ENCODE measurements at places on chromosomes 7 and 10.
A peak's percentile ranks its signal among the peaks of the same experiment; 100 is the strongest.

GRCh38 chr10:43196131-43196980 is 58.1 kb downstream of the CSGALNACT2 start:
- DNase-seq = no peak

DNA sequence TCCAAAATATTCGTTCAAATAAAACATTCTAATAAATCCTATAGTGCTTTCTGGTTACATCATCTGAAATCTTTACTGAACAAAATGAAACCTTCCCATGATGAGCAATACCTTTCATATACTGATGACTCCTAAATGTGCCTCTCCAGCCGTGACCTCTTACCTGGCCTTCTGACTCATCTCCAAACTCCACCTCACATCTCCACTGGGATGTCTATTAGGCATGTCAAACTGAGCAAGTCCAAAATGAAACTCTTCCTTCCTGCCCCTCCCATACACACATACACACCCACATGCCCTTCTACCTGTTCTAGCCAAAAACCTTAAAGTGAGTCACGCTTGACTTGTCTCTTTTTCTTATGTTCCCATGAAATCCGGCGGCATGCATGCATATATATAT is 22.9 kb downstream of the GSAP start:
- peak; percentile 9 for DNase-seq

DNA sequence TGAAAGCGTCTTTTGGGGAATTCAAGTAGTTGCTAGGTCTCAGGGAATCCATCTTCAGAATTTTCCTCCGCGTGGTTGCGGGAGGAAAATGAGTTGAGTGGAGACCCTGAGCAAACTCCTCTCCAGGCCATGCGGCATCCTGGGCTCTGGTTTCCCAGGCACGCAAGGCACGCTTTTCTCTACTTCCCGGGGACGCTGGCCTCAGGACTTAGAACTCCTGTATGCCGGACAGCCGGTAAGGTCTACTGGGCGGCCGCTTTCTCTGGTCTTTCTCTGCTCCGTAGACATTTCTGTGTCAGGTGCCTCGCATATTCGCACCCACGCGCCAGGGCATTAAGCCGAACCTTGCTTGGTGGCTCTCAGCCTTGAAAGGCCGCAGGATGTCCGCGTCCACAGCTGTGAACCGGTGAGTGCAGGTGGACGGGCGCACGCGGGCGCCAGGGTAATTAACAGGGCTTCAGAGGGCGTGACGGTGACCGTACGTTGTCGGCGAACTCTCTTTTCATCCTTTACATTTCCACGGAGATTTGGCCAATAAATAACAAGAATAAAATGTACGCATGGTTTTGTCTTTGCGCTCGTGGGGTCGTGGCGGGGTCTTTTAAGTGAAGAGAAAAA is 992 bp upstream of the RBM20 start:
- no peak for DNase-seq

DNA sequence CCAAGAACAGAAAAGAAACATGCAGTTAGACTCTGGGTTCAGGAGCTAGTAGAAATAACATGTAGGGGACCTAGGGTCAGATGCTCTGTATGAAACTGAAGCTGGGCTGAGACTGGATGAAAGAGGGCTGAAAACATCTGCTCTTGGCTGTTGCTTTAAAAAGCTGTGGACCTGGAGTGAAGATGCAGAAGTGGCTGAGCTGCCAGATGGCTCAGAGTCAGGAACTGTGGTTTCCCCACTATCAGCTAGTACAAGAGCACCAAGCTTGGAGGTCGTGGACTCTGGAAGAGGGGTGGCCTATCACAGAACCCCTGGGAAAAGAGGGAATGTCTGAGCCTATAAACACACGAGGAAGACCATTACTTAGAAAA is 5.9 kb downstream of the ADK start:
- no peak for DNase-seq

DNA sequence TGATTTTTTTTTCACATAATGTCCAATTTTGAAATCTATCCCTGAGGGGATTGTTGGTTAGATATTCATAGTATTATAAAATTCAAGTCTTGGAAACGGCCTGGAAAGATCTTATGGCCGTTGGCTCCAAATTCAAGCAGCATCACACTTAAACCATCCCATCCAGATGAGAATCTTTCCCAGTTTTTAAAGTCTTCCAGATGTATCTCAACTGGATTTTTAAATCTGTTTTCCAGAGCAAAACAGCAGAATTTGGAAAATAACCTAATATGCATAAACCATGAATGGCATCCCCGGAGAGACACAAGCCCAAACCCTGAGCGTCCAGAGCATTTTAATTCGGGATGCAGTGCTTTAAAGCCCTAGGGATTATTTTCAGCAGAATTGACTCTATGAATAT is 208.2 kb upstream of the PRKCQ start:
- no peak for DNase-seq

GRCh38 chr10:24574161-24574560 is 149.5 kb downstream of the ARHGAP21 start:
- no peak for DNase-seq

DNA sequence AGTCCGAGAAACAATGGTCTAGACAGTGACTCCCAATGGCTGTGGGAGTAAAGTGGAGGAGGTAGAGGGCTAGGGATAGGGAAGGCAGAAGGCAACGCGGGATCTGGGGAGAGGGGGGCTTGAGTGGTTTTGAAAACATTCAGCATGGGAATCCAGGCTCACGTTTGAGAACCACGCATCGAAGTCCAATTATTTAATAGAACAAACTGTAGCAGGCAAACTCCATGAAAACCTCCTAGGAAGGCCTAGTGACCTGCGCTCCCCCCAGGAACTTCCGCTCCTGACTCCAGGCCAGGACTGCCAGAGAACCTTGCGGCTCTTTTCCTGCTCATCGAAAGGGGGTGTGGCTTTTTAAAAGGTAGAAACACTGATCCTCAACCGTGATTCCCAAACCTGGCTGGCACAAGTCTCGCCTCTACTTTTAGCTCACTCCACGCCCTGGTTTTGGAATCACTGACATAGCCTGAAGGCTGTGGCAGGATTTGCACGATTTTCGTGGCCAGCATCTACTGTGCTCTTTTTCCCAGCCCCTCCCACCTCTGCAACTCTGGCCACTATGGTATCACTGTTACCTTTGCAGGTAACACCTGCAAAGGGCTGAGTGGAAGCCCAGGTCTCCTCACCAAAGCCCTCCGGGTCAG is 43.4 kb downstream of the MYOF start:
- DNase-seq = no peak

- no peak for DNase-seq
Measured at GRCh38 chr10:46556515-46557318, at the start of gene GPRIN2. Gene GPRIN2, minus strand, starts transcription at chr10:46556658. Its CDS starts 5,922 bp downstream, at chr10:46550736.

DNA sequence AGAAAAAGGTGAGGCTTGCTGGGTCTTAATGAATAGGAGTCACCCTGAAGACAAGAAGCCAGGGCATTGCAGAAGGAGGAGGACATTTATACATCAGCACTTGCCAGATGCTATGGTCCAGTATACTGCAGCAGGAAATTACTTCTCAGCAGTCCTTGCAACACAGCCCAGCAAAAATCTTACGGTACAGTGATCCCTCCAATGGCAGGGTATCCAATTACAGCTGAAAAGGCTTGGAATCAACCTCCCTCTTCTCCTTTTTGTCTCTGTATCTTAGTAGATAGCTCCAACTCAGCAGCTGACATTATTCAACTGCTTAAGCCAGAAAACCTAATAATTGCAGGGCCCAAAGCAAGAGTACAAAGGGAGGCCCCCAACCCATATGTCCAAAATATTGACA is 128.3 kb upstream of the COBL start:
- no peak for DNase-seq

- DNase-seq = no peak
Measured at GRCh38 chr7:52749880-52750279, 285.6 kb upstream of the POM121L12 start.

DNA sequence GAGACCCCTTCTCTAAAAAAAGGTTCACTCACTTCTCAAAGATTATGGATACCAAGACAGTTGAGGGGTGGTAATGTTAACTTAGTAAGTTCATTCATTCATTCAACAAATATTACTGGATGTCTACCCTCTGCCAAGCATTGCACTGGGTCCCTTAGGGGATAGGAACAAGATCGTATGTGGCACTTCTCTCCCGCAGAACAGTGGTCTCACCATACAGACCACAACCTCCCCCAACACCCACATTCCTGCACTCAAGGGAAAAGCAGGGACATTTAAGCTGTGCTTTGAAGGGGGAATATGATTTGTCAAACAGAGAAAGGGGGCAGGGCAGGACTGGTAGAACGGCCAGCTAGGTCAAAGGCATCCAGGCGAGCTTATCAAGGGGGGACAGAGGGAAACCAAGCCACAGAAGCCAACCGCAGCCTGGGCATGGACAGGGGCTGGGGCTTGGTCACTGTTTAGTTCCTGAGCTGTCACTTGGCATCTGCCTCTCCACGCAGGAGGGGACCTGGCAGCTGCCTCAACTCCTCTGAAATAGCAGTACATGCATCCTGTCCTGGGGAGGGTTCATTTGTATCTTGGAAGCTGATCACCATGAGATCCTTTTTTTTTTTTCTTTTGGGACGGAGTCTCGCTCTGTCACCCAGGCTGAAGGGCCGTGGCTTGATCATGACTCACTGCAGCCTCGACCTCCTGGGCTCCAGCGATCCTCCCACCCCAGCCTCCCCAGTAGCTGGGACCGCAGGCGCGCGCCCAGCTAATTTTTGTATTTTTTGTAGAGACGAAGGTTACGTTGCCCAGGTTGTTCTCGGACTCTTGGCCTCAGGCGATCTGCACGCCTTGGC is 949 bp upstream of the CLIP2 start:
- no peak for DNase-seq

- DNase-seq = peak; percentile 56
Measured at GRCh38 chr7:4683884-4684565, 1.9 kb downstream of the FOXK1 start.

DNA sequence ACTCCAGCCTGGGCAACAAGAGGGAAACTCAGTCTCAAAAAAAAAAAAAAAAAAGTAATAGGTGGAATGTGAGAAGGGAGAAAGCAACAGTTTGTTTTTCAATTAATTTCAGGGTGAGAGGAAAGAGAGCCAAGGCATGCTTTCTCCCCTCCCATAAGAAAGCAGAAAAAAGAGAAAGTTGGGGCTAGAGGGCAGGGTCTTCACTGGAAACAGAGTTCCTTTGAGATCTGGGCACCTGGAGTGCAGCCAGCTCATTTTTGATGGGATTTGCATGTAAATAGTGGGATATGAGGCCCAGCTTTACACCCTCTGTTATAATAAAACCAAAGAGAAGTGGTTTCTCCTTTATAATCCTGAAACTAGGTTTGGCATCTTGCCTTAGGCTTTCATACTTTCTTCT is 13.8 kb upstream of the STOX1 start:
- DNase-seq = no peak

DNA sequence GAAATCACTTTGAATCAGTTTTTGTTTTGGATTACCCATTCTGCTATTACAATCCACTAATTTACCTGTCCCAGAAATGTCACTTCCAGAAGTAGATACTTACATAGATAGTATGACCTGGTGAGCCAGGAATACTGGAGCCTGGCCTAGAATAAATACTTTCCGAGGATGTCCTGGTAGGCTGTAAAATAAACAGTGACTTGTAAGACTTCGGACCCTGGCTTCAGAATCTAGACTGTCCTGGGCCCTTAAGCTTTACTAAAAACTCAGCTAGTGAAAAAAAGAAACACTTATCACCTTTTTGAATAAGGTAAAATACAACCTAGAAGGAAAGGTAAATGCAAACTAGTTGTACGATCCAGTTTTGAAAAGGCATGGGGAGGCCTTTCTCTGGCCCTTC is 69.5 kb upstream of the AFAP1L2 start:
- no peak for DNase-seq

GRCh38 chr10:107033799-107034422 is 130.6 kb downstream of the SORCS1 start:
- no peak for DNase-seq

- DNase-seq = peak; percentile 91
Measured at GRCh38 chr10:102395400-102396316, at the start of gene NFKB2. Gene NFKB2, plus strand, starts transcription at chr10:102395705. Its CDS starts 255 bp downstream, at chr10:102395960.

GRCh38 chr7:46165276-46165675 is 244.2 kb upstream of the IGFBP3 start:
- no peak for DNase-seq

GRCh38 chr10:79442171-79443040 is 3.0 kb downstream of the ZCCHC24 start:
- no peak for DNase-seq

DNA sequence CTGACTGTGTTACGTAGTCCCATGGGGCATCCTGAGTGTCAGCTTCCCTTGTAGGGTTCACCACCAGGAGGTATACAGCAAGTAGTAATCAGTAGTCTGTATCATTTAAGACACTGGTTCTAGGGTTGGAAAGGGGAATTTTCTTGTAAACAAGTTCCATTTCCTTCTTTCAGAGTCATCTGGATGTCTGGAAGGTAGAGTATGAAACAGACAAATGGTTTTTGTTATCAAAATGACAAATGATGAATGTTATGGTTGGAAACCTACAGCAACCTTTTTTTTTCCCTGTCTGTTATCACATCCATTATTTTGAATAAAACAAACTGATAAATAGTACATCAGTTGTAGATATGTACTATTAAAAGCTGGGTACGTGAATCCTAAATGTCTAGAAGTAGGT is 19.1 kb downstream of the SEMA3A start:
- DNase-seq = no peak

- DNase-seq = no peak
Measured at GRCh38 chr10:14602807-14603533, 171.7 kb downstream of the FAM107B start.

DNA sequence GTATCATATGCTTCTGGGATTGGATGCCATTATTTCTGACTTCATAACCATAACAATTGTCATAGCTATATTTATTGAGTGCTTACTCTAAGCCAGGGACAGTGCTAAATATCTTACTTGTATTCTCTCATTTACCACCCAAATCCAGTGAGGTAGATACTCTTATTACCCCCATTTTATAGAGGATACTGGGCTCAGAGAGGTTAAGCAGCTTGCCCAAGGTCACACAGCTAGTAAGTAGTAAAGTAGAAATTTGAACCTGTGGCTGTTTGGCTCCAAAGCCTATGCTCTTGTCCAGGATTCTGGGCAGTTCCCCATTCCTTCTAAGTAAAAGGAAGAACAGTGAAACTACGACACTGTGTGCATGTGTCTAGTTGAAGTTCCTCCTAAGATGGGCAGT is 56.5 kb downstream of the COL13A1 start:
- no peak for DNase-seq

DNA sequence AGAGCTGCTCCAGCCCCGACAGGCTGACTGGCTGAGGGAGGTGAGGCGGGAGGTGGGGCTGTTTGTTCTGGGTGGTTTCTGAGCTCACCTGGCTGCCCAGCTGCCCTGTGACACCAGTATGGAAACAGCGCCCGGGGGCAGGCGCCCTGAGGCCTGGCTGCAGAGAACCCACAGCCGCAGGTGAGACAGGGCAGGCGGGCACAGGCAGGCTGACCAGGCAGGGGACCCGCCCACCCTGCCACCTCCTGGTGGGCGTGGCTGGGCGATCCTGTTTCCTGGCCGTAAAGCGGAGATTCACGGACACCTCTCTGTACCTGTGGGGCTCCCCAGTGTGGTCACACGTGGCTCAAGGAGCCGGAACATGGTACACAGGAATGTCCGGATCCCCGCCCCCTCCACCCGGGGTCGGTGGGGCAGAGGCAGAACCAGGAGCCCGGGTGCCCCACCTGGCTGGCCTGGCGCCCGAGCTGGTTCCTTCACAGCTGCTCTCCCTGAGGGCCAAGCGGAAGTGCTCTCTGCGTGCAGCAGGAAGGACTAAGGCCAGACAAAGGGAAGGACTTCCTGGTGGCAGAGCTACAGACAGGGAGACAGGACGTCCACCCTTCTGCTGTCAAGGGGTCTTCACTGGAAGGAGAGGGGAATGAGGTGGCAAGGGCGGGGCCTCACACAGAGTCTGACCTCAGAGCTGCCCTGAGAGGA is 3.9 kb downstream of the MICALL2 start:
- no peak for DNase-seq

- no peak for DNase-seq
Measured at GRCh38 chr7:66202441-66202840, 2.7 kb upstream of the TPST1 start.

GRCh38 chr10:43900571-43900970 is 251.9 kb upstream of the ZNF32 start:
- DNase-seq = no peak

Data from germinal center (tissue), 1 donor.